Stimulated activated naive CD8-positive, alpha-beta T cell treated with anti-CD3 and anti-CD28 coated beads, Interleukin-15, amount 100 ng/mL, for 72 hours (primary cell): ENCODE measurements at places on chromosomes 11 and 22.

- DNase-seq = peak; percentile 45
These were observed 52.8 kb upstream of the TENM4 start for GRCh38 chr11:79493555-79494171.

GRCh38 chr22:33357981-33358399, 299.8 kb upstream of the SYN3 start:
- no peak for DNase-seq

- DNase-seq = no peak
These were observed 63.6 kb upstream of the TIMP3 start for GRCh38 chr22:32737811-32738497.

DNA sequence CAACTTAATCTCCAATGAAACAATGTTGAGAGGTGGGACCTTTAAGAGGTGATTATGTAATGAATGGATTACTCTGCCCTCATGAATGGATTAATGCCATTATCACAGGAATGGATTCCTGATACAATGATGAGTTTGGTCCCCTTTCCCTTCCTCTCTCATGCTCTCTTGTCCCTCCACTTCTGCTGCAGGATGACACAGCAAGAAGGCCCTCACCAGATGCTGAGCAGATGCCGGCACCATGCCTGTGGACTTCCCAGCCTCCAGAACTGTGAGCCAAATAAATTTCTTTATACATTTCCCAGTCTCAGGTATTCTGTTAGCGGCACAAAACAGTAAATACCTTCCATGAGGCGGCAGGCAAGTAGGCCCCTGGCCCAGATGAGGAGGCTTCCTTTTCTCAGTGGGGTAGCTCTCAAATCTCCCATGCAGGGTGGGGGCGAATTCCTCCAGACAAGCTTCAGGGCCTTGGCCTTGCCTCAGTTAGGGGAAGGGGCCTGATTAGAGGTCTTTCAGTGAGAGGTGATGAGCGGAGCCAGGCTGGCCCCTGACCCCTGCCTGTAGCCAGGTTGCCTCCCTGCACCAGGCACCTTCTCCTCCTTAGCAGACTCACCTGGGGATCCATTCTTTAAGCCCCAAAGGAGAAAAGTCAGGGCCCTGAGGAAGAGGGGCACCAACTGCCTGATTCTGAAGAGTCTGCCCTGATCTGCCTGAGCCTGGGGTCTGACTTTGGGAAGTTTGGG, 86.0 kb downstream of the RRM1 start:
- DNase-seq = no peak

DNA sequence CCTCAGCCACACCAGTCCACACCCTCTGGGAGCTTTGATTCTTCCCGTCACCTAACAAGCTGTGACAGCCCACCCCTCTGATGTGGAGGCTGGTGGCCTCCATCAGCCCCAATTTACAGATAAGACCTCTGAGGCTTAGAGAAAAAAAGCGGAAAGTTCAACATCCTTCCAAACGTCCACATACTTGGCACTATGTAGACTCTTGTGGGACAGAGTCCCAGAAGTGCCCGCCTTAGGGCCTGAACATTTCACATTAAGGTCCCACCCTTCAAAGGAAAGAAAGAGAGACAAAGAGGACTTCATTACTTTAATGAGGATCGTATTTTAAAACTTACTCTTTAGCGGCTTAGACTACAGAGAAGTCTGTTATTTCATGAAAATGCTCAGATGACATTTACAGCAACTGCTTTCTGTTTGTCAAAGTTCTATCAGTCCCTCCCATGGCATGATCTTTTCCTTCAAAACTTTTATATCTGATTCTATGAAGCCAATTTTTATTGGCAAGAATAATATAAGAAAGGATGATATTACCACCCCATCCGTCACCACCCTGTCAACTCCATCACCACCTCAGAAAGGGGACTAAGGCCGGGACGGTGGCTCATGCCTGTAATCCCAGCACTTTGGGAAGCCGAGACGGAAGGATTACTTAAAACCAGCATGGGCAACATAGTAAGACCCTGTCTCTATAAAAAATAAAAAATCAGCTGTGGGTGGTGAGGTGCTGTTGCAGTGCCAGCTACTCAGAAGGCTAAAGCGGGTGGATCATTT, 15.7 kb upstream of the SCGB1A1 start:
- no peak for DNase-seq

DNA sequence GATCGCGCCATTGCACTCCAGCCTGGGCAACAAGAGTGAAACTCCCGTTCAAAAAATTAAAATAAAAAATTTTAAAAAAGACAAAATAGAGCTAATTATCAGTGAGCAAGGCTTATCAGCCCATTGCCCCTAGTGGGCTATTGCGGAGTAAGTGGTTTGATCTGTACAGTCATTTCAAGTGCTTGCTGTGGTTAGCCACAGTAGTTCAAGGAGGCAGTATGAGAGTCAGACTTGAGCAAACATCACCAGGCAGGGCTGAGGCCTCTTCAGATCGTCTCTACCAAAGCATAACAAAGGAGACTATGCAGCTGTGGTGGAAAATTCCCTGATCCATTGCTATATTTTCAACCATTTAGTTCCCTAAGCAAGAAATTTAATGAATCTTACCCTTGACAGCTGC, 4.3 kb upstream of the SBF2 start:
- DNase-seq = peak; percentile 67

DNA sequence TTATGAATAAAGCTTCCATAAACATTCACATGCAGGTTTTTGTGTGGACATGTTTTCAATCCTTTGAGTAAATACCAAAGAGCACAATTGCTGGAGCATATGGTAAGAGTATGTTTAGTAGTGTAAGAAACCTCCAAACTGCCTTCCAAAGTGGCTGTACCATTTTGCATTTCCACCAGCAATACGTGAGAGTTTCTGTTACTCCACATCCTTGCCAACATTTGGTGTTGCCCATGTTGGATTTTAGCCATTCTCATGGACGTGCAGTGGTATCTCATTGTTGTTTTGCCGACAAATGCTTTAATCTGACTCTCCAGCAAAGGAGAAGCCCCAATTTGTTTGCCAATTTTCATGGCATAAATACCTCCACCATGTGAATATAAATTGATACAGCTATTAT, 103.9 kb upstream of the TMEM45B start:
- DNase-seq = no peak

DNA sequence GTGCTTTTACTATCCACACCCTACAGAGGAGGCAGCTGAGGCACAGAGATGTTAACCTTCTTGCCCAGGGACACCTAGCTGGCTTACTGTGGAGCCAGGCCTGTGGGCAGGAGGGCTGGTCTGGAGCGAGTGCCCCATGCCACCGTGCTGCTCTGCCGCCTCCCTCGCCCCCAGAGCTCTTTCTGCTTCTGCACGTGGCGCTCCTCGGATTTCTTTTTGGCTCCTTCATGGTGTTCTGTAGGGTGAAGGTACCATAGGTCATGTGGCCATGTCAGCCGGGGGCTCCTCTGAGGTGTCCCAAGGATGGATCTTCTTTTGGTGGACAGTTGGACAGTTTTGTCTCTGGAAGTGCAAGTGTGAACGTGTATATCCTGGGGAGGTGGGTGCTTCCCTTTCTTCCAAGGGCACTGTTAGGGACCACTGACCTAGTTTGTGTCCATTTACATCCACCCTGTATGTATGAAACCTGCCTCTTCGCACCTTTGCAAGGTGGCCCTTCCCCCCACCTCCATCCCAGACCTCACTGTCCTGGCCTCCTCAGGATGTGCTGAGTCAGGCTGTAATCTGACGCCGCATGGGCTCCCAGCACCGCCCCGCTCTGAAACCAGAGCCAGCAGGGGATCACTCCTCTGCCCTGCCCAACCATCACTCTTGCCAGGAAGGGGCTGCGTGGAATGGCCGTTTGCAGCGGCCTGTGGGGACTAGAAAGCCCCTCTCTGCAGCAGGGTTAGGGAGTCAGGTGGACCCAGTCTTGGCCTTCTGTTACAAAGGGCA, 31.7 kb downstream of the POLR3H start:
- DNase-seq = no peak

- DNase-seq = no peak
These were observed 384.5 kb downstream of the TBC1D22A start for GRCh38 chr22:47146941-47147340.

DNA sequence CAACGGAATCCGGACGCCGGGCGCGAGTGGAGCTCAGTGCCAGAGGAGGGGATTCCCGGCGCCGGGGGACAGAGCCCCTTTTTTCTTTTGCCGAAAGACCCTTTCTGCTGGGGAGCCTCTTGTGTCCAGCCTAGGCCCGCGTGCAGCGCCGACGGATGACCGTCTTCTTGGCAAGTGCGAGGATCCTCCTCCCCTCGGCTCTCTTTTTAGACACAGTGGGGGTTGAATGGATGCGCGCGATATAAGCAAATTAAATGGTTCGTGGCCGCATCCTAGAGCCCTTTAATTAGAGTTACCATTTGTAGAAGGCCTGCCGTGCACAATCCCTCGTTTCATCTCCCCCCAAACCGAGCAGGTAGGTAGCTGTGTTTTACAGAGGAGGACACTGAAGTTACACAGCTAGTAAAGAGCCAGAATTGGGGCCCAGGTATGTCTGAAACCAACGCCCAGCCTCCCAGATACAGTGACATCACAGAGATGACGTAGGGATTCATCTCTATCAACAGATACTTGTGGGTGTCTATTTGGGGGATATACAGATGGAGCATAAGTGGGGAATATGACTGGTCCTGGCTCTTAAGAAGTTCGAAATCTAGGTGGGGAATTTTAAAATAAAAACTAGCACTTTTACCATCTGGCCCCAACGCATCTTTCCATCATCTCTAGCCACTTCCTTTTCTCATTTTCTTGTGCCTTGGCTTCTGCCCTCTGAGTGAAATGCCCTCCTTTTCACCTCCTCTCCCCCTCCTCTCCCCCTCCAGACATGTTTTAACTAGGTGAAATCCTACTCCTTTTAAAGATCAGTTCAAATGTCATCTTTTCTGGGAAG, 875 bp downstream of the TCP11L1 start:
- DNase-seq = peak; percentile 74

- peak; percentile 19 for DNase-seq
These were observed 61.5 kb upstream of the SLC25A18 start for GRCh38 chr22:17501679-17502285.

- DNase-seq = no peak
These were observed 181.9 kb upstream of the BDNF start for GRCh38 chr11:27882066-27882697.

DNA sequence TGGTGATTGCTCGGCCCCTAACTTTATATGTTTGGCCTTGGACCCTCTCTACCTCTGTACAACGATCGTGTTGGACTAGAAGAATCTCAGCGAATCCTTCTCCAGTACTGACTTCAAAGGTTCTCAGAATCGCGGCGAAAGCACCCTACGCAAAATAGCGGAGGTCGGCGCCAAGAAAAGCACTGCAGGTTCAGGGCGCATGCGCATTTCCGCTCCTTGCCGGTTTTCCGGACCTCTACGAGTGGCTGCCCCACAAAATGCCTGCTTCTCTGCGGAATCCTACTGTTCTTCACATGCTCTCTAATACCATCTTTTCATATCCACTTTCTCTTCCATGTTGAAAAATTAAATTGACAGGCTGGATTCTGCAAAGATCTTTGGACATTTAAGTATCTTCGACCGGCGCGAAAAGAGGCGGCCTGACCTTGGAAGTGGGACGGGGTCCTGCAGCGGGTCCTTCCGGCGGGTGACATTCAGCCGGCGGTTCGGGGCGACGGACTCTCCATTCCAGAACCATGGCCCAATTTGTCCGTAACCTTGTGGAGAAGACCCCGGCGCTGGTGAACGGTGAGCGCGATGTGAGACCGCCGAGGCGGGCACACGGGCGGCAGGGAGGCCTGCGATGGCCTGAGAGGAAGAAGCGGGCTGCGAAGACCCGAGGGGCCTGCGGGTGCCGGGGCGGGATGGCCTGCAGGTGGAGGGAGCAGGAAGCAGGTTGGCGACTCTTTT, at the start of gene ATP5MG:
TSS of gene ATP5MG (plus strand) at position 456 of the 729 bp plus-strand sequence. CDS start at position 516, 60 bp downstream.
- DNase-seq = peak; percentile 91

GRCh38 chr11:124923296-124923695, 4.2 kb downstream of the HEPN1 start:
- no peak for DNase-seq

DNA sequence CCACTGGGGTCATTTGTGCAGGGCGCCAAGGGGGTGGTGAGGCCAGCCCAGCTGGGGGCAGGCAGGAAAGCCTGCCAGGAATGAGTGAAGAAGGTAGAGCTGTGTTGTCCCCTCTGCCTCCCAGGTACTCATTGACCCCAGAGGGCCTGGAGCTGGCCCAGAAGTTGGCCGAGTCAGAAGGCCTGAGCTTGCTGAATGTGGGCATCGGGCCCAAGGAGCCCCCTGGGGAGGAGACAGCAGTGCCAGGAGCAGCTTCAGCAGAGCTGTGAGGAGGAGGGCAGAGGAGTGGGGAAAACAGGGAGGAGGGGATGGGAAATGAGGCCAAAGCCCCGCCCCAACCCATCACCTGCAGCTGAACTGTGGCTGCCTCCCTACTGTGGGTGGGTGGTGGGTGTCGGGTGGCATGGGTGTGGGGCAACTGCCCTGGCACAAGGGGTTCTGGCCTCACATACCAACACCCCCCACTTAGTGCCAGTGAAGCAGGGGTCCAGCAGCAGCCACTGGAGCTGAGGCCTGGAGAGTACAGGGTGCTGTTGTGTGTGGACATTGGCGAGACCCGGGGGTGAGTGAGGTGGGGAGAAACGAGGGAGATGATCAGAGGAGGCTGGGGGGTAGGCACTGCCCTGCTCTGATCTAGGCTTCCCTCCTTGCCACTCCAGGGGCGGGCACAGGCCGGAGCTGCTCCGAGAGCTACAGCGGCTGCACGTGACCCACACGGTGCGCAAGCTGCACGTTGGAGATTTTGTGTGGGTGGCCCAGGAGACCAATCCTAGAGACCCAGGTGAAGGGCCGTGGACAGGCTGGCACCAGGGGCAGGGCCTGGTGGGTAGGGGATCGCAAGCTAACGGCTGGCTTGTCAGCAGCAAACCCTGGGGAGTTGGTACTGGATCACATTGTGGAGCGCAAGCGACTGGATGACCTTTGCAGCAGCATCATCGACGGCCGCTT, 3.0 kb downstream of the MUS81 start:
- no peak for DNase-seq

GRCh38 chr11:47378836-47379170, 456 bp upstream of the SPI1 start:
- no peak for DNase-seq

GRCh38 chr11:117070016-117070415, 28.2 kb downstream of the SIK3 start:
- no peak for DNase-seq
